Testis (tissue), 5 donors: ENCODE measurements at places on chromosomes 6 and 20. TPM values are rescaled to one million over a fixed set of nuclear protein-coding genes. Genes with fewer than 3 reads are reported as not detected.

DNA sequence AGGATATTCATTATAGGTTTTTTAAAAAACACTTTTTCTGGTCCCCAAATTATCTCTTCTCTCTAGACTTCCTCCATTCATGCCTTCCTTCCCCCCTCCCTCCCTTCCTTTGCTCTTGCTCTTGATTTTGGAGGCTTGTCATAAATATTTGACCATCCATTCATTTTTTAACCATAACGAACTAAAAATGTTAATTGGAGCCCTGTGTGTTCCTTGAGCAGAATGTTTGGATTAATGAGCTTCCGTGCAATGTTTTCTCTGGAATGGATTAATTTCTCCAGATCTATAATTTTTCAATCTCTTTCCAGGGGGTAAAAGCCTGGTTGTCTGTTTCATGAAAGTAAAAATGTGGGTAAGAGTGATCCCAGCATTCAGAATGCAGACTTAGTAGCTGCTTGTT, 155.5 kb downstream of the ESR1 start:
- DNase-seq, result no peak

- DNase-seq, result no peak
Observed at GRCh38 chr6:130381459-130382380, 15.9 kb downstream of the TMEM200A start.

The MTHFD1L gene
- polyA plus RNA-seq, result 23.4 TPM

GRCh38 chr20:64091770-64092169, 7.6 kb upstream of the LKAAEAR1 start:
- no peak for DNase-seq
